NCI-H2107 (cell line): ENCODE measurements at places on chromosomes 7 and 10.

GRCh38 chr10:126243306-126243705 lies 145.0 kb downstream of the ADAM12 start:
- no peak for DNase-seq

DNA sequence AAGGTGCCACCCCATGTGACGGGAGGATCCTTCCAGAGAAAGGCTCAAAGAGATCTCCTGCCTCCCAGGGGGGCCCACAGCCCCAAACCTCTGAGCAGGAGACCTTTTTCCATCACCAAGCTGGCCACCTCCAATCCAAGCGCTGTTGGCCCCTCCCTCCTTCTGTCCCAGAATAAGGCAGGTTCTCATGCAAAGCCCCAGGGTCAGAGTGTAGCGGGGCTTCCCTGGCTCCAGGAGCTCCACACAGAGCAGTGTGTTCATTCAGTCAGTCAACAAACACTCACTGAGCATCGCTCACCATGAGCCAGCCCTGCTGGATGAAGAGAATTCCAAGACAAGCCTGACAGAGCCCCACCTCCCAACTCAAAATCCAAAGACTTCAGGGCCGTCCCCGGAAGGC lies 39.0 kb downstream of the TNRC18 start:
- DNase-seq = no peak

DNA sequence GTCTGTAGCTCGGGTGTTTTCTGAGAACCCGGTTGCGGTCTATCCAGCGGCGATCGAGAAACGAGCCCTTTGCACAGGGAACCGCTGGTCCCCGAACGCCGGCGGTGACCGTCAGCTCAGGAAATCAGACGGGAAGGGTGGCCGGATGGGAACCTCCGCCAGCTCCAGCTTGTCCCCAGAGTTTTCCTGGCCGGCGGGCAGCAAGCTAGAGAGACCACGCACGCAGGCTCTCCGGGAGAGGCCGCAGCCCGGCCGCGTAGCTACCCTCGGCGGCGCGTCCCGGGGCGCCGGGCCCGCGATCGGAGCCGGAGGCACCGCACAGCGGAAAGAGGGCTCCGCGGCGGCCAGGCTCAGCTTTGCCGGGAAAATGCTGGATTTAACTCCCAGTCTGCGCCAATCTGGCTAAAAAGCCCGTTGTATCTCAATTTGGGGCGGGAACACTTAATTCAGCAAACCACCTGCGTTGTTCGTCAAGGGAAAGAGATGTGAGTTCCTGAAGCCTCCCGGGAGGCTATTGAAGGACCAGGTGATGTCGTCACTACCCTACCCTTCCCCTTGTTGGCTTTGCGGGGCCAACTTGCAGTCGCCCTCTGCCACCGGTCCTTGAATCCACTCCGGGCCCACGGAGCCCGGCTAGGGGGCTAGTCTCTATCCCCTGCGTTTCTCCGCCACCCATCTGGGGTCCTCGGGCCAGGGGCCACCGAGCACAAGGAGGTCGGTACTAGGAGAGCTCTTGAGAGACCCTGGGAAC lies 859 bp upstream of the CH25H start:
- no peak for DNase-seq

GRCh38 chr10:73017955-73018480 lies 63.4 kb upstream of the PLA2G12B start:
- no peak for DNase-seq
